ENCODE measurements at places on chromosomes 7 and 10.

DNA sequence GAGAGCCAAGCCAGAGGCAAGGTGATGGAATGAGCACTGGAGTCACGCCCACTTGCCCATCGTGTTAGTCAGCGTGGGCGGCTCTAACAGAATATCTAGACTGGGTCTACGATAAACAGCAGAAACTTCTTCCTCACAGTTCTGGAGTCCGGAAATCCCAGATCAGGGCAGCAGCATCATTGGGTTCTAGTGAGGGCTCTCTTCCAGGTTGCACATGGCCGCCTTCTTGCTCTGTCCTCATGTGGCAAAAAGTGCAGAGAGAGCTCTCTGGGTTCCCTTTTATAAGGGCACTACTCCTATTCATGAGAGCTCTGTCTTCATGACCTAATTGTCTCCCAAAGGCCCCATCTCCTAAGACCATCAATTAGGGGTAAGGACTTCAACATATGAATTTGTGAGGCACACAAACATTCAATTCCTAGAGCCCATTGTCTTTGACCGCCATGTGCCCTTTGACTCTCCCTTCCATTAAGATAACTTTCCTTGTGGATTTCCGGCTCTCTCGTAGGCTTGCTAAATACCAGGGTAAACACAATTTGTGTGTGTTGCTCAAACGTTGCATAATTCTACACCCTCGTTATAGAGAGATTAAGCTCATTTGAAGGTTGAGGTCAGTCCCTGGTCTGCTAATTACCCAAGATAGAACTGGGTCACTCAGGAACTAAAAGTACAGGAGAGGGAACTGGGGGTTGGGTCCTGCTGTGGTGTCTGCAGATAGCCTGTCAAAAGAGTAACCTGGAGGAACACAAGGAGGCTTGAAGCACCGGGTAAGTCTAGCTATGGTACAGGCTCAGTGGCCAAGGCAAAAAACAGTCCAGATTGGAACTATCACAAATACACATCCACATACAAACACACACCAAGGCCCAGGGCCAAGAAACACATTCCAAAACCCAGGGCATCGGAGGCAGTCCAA, 28.7 kb upstream of the USP6NL start:
- no peak for DNase-seq

DNA sequence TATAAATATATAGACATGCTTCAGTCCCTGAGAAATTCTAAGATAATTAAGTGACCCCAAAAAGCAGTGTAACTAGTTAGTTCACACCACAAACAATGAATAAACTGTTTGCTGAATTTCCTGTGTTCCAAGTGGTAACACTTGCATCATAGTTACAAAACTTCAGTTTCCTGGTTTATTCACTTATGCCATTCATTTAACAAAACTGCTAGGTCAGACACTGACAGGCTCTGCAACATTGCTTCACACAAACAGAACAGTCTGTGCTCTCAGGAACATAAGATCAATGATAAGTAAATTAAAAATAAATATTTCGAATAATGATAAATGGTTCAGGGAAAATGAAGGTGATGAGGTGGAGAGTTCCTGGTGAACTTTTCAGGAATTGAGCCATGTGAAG, 133.3 kb upstream of the NAMPT start:
- no peak for DNase-seq

DNA sequence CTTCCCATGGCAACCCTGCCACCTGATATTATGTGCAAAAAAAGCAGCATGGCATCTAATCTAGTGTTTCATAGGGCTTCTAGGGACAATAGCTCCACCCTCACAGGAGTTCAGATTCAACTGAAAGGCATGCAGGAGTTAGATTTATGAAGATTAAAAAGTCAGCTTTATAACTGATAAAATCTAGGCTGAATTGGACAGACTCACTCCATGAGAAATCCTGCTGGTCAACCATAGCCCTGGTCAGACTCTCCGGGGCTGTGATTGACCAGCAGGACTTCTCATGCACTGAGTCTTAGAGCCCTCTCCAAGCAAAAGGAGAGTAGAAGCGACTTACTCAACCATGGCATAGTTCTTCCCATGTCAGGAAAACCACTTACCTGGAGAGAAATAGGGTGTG, 345.4 kb downstream of the NEBL start:
- DNase-seq, result no peak

GRCh38 chr7:107201795-107202450, 33.1 kb downstream of the HBP1 start:
- DNase-seq, result peak; percentile 10

- DNase-seq, result no peak
These were observed 23.7 kb downstream of the EPHB4 start for GRCh38 chr7:100803398-100804161.

- DNase-seq, result no peak
These were observed 70.8 kb downstream of the TCF7L2 start for GRCh38 chr10:113020838-113021237.

- DNase-seq, result no peak
These were observed 2.8 kb downstream of the RBM17 start for GRCh38 chr10:6091630-6092029.

DNA sequence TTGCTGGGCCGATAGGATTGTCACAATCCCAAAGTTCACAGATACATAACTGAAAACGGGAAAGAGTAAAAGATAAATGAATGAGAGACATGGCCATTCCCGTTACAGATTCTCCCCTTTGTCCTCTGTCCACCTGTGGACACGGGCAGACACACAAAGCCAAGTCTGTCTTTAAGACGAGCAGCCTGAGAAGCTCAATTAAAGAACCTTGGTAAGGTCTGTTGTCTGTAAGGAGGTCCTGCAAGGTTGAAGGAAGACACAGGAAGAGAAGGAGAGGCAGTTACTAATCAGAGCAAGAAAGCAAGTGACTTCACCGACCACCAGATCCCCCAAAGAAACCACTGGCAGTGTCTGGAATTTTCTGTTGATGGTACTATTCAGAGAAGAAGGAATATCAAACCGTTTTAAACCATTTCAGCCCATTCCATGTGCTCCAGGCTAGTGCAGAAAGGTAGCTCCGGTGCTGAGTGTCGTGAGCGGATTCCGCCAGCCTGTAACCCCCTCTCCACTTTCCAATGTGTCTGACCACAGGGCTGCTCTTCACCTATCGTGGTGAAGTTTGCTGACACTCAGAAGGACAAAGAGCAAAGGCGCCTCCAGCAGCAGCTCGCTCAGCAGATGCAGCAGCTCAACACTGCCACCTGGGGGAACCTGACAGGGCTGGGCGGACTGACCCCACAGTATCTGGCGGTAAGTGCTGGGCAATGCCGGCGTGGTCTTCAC, 252.6 kb downstream of the CELF2 start:
- DNase-seq, result peak; percentile 50

DNA sequence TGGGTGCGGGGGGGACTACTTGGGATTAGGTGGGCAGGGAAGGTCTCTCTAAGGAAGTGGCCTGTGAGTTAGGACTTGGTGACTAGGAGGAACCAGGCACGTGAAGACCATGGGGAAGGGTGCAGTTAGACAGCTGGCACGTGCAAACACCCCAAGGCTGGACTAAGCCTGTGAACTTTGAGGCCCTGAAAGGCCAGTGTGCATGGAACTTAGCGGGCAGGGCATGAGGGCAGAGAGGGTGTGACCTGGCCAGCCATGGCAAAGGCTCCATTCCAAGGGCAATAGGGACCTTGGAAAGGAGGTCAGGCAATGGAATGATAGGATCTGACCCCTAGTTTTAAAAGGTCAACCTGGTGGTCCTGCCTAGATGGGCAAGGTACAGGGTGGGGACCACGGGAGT, 158.4 kb upstream of the PCBD1 start:
- no peak for DNase-seq

DNA sequence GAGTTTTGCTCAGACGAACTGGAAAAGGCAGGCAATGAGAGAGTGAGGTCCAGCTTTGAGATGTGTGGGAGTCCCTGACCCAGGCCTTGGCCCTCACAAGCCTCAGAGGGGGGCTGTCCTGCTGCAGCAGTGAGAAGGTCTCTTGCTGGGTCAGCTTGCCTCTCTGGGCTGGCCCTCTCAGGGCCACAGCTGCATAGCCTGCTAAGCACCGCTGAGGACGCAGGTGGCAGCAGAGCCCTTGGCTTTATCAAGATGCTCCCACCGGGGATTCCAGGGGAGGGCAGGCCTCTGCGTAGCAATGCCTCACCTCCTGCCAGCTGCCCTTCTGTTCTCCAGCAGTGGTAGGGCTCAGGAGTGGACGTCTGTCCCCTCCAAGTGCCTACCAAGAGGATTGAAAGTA, 128.7 kb downstream of the COBL start:
- no peak for DNase-seq

DNA sequence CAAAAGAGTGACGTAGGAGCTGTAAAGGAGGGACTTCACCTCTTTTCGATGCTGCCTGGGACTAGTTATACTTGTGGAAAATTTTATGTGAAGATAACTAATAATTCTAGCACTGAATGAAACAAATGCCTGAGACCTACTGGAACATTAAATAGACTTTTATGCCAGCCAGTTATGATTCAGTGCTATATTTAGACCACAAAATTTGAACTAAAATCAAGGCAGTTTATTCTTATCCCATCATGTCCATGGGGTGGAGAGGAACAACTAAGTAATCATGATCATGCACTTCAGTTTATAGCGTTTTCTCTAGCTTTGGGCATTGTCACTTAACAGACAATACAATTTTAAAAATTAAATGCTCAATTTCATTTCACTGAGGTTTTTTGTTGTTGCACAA, 76.7 kb downstream of the ZEB1 start:
- DNase-seq, result no peak

DNA sequence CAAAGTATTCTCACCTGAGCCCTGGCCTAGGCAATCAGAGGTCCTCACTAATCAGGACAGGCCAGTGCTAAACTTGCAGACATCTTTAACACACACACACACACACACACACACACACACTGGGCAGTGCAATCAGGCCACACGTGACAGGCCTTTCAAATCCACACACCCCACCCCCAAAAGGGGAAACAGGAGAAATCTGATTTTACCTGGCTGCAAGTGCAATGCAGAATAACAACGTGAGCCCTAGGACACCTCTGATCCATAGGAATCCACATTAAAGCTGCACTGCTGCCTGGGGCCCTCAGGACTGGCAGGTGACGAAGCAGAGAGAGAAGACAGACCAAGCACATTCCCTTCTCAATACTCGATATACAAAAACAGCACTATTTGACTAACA, 218.9 kb downstream of the FAM107B start:
- DNase-seq, result no peak

GRCh38 chr7:117014673-117015133, 61.4 kb downstream of the ST7 start:
- DNase-seq, result no peak

GRCh38 chr7:91941450-91941849, 788 bp downstream of the AKAP9 start:
- DNase-seq, result peak; percentile 20

GRCh38 chr10:46289209-46289810, 2.5 kb downstream of the ANTXRL start:
- DNase-seq, result no peak

- no peak for DNase-seq
These were observed 898.6 kb downstream of the LRMDA start for GRCh38 chr10:76329891-76330575.

DNA sequence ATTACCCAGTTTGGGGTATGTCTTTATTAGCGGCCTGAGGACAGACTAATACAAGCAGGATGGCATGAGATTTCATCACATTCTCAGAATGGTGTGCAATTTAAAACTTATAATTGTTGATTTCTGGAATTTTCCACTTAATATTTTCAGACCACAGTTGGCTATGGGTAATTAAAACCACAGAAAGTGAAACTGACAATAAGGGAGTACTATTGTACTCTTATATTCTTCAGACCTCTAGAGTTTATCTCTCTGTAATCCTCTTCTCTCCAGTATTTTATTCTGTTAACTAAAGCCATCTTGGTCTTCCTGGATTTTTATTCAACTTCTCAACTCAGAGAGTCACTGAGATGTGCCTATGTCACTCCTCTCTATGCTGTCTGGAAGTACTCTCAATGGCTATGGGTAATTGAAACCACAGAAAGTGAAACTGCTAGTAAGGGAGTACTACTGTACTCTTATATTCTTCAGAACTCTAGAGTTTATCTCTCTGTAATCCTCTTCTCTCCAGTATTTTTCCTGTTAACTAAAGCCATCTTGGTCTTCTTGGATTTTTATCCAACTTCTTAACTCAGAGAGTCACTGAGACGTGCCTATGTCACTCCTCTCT, 118.3 kb downstream of the PPP1R17 start:
- DNase-seq, result no peak

DNA sequence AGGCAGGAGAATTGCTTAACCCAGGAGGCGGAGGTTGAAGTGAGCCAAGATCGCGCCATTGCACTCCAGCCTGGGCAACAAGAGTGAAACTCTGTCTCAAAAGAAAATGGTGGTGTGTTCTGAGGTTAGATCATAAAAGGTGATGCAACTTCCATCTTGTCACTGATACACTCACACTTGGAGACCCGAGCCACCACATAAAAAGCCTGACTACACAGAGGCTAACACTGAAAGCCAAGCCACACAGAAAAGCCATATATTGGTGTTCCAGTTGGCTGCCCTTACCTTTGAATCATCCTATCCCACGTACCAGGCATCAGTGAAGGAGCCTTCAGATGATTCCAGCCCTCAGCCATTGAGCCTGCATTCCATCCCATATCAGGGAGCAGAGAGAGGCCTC, 4.0 kb downstream of the MORN4 start:
- DNase-seq, result no peak

GRCh38 chr7:55132890-55133551, 114.2 kb downstream of the EGFR start:
- no peak for DNase-seq

GRCh38 chr7:90256778-90257177, 11.8 kb downstream of the CFAP69 start:
- DNase-seq, result no peak

DNA sequence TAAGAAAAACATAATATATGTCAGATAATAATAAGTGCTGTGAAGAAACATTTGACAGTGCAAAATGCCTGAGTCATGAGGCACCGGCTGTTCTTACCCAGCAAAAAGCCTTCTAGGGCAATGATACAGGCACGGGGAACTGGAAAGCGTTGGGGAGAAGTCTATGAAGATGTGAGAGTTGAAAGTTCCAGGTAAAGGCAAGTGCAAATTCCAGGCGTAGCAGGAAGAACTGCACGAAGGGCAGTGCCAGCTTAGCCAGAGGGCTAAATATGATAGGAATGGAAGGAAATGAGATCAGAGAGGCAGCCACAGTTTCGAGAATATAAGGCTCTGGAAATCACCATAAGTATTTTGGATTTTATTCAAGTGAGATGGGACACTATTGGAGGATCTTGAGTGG, 87.0 kb downstream of the IPMK start:
- no peak for DNase-seq

GRCh38 chr10:93039721-93040120, 20.9 kb upstream of the CYP26C1 start:
- DNase-seq, result no peak

GRCh38 chr7:132049462-132050304, 493.3 kb upstream of the PODXL start:
- DNase-seq, result no peak

DNA sequence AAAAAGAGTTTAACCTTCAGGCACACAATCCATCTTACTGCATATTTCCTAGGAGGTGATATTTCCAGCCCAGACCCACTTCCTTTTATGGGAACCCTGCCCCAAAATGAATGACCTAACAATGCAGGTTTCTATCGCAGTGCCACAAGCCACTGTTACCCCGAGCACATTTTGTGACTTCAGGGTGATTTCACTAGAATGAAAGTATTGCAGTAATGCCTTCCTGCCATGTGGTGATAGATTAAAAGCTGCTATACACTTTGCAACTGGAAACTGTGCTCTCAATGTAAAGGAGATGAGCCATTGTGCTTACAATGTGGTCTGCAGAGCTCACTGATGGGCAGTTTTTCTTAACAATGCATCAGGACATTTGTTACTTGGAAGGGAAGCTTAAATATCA, 90.5 kb upstream of the RSU1 start:
- no peak for DNase-seq
